Right ventricle myocardium inferior (tissue), 1 donor: ENCODE measurements at places on chromosomes 7 and 10.

- DNase-seq, result no peak
Observed at GRCh38 chr7:87267239-87267900, 47.8 kb upstream of the TMEM243 start.

DNA sequence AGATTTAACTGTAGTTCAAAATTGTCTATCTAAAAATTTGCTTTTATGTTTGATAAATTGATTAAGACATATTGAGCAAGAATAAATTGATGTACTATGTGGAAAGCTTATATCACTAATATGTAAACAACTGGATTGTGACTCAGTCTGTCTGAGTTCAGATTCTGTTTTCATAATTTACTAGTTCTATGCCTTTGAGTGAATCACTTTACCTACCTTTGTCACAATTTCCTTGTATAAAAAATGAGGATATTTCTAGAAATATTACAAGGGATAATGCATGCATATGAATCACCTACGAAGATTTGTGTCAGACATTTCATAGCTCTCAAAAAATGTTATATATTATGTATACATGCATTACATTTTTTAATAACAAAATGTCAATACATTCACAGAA is 245.1 kb upstream of the ZWINT start:
- DNase-seq, result no peak

GRCh38 chr10:57202356-57202755 is 841.3 kb upstream of the ZWINT start:
- DNase-seq, result no peak

- DNase-seq, result no peak
Observed at GRCh38 chr7:41110186-41110585, 592.7 kb downstream of the INHBA start.

GRCh38 chr10:79420974-79421688 is 24.3 kb downstream of the ZCCHC24 start:
- peak; percentile 45 for DNase-seq

DNA sequence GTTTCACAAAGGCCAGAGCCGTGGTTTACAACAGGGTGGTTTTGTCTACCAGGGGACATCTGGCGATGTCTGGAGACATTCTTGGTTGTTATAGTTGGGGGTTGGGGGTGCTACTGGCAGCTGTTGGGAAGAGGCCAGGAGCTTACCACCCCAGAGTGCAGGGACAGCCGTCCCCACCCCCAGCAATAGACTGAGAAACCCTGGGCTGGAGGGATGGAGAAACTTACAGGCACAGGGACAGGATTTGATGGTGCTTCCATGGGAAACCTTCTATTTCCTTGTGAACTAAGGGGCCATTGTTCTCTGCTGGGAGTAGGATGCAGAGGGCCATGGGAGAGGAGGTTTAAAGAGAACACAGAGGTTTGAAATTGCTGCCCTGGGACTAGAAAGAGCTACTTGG is 10.9 kb downstream of the ADCK2 start:
- DNase-seq, result no peak

DNA sequence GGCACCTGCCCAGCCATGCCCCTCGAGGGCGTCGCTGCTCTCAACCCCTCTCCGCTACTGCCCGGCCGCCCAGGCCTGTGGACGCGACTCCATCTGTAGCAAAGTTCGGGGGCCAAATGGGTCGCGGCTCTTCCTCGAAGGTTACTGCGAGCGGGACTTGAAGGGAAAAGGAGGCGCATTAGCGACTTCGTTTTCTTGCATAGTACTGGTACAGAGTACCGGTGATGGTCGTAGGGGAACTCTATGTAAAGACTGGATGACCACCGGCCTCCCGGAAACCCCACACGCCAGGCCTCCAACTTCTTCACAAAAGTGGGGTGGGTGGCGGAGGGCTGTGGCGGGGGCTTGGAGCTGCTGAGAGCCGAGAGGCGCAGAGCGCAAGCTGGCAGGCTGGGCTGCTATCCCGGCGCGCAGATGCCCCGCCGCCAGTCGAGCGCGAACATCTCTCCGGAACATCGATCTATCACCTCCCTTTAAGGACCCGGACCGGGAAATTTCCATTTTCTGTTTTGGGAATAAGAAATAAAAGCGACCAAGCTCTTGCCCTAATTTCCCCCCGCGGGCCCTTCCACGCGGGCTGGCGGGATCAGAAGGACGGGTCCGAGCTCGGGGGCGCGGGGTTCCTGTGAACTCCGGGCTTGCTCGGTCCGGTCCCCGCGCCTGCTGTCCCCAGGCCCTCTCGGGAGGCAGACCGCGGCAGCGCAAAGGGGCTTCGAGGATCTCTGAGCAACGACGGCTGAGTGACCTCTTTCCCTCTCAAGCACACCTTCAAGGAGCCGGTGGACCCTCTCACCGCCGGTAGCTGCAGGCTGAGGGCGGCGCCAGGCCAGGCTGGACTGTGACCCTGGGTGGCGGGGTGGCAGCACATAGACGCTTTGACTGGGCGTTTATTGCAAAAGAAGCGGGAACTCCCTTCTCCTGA is 12.2 kb upstream of the FEZF1 start:
- peak; percentile 57 for DNase-seq

DNA sequence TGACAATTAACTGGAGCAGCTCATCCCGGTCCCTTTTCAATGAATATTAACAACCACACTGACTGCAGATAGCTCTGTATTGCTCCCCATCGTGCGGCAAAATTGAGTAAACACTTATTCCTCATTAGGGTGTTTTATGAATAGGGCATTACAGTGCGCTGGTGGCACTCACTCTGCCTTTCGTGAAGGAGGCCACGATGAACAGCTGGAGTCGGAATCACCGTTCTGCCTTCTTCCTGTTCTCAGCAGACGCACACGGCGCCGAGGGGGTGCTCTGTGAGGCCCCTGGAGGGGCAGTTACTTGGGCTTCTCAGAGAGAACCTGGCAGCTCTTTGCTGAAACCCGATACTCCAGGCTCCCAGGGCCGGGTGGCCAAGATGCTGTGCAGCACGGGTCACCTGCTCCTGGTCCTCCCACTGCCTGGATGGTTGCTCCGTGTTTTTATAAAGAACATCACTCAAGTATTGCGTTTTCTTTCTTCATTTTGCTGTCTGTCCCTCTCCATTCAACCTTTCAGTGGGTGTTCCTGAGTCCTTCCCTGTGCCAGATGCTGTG is 241.9 kb downstream of the GLRX3 start:
- DNase-seq, result no peak
